ENCODE measurements at places on chromosomes 1 and 21.

GRCh38 chr1:23529146-23530086 is 1.6 kb downstream of the E2F2 start:
- DNase-seq, result peak; percentile 93

GRCh38 chr1:179089827-179090482 is 8.1 kb downstream of the TOR3A start:
- no peak for DNase-seq

DNA sequence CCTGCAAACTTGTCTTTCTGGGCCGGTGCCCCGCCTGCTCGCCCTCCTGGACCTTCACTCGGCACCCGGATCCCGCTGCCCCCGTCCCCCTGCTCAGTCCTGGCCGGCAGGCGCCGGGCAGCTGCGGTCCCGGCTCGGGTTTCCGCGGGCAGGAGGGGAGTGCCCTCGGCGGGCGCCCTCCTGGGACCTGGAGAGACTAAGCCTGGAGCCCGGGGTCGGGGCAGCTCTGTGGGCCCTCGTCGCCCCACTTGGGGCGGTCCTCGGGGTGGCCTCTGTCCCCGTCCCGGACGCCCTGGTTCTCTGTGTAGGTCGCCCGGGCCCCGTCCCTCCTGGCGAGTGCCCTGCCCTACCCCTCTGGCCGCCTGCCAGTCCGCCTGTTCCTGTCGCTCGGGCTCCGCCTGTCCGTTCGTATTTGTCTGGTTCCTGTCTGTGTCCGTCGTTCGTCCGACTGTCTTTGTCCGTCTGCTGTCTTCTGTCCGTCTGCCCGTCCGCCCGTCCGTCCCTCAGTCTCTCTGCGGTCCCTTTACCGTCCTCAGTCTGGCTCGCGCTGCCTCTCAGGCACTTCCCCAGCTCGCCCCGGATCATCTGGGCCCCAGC is 490 bp downstream of the SERINC2 start:
- DNase-seq, result peak; percentile 77

- DNase-seq, result no peak
Observed at GRCh38 chr21:36858320-36858957, 108.0 kb downstream of the HLCS start.

DNA sequence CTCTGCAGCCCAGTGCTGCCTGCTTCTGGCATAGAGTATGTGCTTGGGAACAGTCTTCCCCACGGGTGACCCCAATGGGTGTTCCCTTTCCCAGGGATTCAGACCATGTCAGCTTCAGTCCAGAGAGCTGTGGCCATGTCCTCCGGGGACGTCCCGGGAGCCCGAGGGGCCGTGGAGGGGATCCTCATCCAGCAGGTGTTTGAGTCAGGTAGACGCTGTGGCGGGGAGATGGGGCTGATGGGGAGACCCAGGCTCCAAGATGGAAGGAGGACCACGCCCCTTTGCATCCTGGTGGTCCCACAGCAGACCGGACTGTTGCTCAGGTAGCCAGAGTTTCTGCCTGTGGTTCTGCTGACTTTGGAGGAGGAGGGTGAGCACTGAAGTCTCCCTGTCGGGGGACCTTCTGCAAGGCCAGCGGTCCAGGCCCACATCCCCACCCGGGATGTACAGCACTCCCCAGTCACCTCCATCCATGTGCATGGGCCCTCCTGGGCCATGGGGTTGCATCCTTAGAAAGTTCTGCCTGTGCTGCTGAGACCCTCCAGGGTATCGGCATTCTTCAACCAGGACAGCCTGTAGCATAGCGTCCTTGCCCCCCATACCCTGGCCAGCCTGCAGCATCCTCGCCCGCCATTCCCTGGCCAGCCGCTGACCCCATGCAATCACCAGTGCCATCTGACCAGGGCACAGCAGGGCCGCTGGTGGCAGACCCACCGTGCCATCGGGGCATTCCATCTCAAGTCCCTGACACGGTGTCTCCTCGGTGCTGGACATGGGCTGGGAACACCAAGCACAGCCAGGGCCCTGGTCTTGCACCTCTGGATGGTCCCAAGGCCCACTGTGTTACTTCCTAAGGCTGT is 2.8 kb downstream of the AIRE start:
- DNase-seq, result no peak

- DNase-seq, result no peak
Observed at GRCh38 chr21:45000637-45001133, 60.9 kb downstream of the SLX9 start.

- peak; percentile 5 for DNase-seq
Observed at GRCh38 chr1:234433563-234434285, 45.3 kb downstream of the TARBP1 start.

DNA sequence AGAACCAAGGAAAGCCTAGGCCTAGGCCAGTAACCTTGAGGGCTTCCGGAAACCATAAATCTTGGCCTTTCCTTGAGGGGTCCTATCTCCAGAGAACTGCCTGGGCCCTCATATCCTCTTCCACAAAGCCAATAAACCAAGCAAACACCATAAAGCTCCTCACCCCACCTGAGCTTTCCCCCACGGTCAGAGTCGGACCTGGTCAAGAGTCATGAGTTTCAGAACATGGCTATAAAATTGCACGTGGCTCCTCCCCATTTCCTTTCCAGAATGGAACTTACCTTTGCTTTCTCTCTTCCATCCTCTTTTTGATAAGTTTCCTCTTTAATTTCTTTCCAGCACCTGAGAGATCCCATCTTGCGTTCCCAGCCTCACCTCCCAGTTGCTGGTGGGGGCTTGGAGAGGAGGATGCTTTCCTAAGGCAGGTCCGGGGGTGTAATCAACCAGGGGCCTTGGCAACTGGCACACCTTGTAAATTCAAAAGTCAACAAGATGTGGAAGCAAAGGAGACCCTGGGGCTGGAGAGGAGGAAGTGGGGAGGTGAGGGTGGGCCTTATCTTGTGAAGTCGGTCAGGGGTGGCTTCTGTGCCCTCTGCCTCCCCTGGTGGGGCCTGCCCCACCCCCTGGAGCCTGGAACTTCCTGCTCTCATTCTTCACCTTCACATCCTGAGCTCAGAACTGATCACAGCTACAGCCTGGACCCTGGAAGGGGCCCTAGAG is 259.9 kb downstream of the FOXD2 start:
- DNase-seq, result no peak

DNA sequence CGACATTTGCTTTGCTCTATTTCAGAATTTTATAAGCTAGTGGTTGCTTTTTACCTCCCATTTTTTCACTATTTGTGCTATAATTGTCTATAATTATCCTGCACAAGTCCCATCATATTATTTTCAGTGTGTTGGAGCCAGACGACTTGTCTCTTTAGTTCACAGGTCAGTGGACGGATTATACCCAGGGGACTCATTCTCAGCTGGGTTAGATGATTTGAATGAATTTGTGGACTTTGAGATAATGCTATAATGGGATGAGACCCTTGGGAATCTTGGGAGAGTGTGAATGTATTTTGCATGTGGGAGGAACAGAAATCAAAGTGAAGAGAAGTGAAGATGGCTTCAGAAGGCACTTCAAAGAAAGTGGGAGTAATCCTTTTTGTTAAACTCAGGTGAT is 31.5 kb upstream of the KCNK1 start:
- no peak for DNase-seq

Data from erythroblast (primary cell).